Fibroblast of villous mesenchyme (primary cell): ENCODE measurements at places on chromosomes 7 and 10. TPM values are rescaled to one million over a fixed set of nuclear protein-coding genes. Genes with fewer than 3 reads are reported as not detected.

Gene SHH
- not detected in 2 replicates for total RNA-seq

GRCh38 chr7:148022832-148023231 is 567.7 kb upstream of the C7orf33 start:
- DNase-seq, result no peak

DNA sequence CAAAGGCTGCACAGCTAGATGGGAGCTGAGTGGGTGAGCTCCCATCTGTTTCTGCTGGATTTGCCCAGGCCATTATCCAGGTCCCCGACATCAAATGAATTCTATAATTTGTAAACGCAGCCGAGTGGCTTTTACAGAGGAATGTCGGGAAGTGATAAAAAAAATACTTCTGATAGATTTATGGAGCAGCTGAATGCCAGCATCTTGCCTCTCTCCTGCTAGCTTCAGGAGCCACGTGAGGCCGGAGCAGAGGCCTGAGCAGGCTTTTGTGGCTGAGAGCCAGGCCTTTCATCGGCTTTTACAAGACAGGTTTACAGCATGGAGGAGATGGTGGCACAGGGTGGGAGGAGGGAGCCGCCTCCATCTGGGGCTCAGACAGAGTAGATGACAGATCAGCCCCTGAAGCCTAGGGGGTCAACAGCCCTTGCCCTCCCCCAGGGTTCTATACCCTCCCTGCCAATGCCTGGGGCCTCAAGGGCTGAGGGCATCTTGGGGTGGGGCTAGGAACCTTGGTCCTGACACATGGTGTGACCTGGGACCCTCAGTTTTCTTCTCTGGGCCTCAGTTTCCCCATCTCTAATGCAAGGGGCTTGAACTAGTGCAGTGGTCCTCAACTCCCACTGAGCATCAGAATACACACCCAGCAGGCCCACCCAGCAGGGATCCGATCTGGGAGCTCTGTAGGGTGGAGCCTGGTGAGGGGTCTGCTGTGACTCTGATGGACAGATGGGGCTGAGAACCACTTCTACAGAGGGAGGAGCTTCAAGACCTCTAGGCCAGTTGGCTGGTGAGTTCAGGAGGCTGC is 44.2 kb upstream of the PCBD1 start:
- DNase-seq, result peak; percentile 67

Gene FAM221A
- 0.43 and 0.64 TPM in 2 replicates for total RNA-seq
